Activated CD4-positive, alpha-beta T cell treated with anti-CD3 and anti-CD28 coated beads, Interleukin-2, amount 50 U/mL, for 16 hours (primary cell): ENCODE measurements at places on chromosomes 2 and 18.
A peak's percentile ranks its signal among the peaks of the same experiment; 100 is the strongest.

DNA sequence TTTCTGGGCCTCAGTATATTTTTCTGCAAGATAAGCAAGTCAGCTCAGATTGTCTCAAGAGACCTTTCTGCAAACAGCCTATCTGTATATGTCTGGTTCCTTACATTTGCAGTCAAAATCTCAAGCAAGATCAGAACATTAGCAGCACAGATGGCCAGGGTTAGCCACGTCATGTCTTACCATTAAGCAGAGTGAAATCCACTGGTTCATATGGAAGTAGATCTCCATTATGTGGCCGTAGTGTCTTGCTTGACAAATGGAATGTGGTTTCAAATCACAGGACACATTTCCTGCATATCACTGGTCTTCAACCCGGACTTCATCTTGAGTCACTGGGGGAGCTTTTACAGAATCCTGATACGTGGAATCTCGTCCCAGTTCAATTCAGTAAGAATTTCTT is 500.2 kb downstream of the FBXO15 start:
- DNase-seq, result no peak

DNA sequence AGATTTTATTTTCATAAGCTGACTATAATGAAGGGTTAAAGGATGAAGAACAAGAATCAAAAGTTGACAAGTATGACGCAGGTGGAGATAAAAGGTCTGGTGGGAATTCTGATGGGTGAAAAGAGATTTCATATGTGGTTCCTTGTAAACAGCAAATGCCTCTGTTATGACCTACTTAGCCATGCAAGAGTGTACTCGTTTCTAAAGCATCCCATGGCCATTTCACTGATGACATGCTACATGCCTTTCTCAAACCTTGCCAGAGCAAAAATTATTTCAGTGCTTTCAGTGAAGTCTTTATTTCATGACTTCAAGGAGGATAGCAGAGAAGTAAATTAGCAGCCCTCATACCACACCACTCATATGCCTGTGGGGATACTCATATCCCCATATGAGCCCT is 71.7 kb downstream of the FEZ2 start:
- no peak for DNase-seq

GRCh38 chr18:62790871-62791772 is 75.8 kb downstream of the PHLPP1 start:
- no peak for DNase-seq

DNA sequence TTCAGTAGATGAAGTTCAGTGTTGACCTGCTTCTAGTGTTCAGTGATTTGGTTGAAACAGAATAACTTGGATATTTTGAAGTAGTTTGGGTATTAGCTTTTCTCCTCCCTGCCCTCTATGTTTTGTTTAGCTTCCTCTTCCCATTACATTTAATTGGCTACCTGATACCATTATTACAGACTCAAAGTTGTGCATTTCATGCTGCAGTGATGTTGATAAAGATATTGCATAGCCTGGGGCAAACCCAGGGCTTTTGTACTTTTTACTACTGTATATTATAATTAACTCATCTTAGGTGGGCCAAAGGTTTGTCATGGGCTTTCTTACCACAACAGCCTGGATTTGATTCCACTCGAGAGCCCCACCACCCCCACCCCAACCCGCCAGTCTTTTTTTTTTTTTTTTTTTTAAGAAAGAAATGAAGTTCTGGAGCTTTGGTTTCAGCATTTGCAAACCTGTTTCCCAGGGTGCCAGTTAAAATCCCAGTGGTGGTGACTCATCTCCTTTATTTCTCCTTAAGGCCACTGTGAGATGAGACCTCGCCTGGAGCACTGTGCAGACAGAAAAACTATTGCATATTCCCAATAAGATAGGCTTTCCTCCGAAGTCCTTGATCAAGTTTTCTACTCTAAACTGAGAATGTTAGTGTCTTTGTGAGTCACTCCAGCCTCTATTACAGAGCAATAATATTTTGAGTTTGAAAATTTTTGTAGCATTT is 393.7 kb upstream of the FANCL start:
- DNase-seq, result no peak

DNA sequence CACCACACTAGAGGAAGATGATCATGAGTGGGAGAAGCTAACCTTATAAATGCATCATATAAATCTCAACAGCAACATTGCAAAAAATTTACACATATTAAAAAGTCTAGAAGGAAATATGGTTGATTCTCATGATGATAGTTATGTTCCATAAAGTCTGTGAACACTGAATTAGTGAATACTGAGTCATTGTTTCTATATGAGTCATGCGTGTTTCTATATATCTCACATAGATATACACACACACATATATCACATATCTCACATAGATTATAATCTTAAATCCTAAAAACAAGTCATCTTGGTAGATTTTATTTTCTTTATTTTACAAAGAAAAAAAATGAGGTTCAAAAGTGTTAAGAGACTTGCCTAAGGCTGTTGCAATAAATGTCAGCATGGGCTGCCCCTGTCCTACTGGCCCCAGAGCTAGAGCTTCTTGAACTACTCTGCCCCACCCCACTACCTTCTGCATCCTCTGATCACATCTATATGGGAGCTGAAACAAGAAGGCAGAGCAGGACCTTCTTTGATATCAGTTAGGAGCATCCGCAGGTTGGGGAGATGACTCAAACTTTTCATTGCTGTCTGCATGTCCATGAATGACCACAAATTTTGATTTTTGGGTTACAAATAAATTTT is 81.8 kb upstream of the ADAM23 start:
- DNase-seq, result peak; percentile 83

DNA sequence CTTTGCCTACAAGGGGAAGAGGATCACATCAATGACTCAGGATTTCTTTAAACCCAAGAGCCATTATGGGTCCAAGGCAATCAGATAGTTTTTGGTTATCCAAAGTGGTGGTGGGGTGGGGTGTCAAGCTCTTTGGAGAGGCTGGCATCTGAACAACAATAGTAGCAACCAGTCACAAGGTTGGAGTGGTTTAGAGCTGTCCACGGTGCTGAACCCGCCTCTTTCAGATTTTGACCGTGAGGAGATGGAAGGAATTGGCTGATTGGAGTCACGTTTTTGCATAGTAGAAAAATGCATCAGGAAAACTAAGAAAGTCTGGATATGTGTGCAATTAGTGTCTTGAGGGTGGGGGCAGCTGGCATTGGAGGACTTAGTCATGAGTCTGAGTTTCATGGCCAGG is 159.9 kb downstream of the LOXHD1 start:
- peak; percentile 15 for DNase-seq

DNA sequence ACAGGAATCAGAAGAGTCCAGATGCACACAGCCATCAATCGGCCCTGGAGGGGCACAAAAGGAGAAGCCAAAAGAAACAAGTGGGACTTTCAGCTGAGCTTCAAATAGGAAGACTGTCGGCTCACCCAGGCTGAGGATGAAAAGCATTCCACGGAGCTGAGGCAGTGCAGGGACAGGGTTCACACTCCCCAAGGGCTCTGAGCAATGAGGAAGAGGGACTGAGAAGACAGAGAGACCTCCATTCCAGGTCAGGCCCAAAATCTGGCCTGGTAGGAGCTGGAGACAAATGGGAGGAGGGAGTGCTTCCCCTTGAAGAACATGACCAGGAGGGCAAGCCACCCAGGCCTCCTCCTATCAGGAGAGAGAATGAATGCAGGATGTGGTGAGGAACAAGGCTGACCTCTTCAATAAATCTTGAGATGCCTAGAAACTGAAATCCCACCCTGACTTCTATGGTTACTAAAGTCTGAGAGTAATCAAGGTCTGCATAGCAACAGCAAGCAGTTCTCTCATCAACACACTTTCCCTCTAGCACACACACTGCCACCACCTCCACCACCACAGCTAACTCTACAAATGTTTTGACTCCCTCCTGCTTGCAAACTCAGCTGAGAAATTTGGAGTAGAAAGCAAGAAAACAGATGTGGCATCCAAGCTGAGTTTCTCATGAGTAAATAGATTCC is 434.4 kb downstream of the TNS1 start:
- no peak for DNase-seq

DNA sequence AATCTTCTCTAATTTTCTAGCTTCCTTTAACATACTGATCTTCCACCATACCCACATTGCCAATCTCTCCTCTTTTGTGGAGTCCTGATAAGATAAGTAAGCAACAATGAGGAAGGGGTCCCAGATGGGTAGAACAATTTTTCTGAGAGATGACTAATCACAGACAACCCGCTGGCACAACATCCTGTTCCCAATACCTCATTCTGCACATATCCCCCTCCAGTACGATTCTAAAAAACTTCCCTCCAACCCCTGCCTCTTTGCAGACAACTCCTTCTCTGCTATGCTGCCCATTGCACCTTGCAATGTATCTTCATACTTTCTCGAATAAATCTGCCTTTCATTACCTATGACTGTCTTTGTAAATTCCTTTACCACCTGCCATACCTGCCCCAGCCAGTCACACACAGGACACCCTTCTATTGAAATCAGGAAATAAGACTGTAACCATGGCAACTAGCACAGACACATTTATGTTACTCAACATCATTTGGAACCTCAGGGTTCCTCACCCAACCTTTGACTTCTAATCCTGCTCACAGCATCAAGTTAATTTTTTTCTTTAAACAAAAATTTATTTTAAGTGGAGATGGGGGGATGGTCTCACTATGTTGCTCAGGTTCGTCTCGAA is 7.4 kb upstream of the EXOC6B start:
- no peak for DNase-seq

DNA sequence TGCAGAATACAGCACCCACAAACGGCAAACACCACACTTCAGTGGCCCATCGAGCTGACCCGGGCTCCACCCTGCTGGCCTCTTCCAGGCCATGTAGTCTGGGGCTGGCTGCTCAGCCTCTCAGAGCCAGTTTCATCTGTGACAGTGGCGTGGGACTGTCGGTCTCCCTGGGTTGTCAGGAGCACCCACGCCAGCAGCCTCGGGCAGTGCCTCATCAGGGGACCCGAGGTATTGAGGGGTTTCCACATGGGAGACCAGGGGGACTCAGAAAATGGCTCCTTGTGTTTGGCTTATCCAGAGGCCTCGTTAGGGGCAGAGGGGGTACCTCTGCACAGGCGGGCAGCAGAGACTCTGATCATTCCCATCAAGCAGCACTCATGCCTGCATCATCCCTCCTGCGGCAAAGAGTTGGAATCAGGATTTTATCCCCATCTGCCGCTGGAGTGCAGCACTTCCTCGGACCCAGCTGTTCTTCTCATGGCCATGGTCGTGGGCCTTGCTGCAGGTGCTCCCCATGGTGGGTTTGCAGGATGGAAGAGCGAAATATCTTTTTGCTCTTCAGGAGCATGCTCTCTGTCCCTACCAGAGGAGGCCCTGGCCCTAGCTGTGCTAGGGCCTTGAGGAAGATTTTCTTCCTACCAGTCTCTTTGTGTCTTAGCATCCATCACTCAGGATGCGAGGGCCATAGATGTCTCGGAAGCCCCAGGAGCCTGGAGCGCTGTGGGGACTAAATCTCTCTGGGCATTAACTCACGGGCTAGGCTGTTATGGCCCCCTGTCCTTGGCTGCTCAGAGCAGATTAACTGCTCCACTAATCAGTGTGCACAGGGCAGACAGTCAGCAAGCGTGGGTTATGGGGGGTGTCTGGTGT is 100.8 kb downstream of the CLIP4 start:
- no peak for DNase-seq

DNA sequence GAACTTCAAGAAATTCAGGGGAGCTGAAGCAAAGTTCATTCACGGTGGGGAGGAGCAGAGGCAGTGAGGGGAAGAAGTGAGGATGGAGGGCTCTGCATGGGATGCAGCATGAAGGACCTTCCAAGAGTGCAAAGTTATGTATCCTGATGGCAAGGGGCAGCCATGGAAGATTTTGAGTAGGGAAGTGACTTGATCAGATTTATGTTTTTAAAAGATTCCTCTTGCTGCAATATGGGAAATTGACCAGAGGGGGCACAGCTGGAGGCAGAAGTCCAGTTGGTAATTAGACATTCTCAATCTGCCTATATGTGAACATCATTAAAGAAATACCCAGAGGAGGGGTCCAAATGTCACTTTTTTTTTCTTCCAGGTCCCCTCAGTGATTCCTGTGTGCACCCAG is 21.5 kb upstream of the ANXA4 start:
- no peak for DNase-seq

DNA sequence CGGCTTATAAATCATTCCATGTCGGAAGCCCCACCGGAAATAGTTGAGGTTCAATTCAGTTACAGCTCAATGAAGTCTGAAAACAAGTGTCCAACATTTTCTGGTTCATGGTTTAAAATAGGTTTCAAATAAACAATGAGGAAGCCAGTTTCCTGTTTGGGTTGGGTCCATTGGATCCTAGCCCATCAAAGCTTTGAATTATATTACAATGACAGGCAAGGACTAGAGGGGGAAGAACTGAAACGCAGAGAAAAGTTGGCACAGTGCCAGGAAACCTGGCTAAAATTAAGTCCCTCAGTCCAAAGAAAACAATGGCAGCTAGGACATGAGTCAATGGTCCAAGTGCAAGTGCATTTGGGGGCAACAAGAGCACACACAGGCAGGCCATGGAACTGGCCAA is 32.0 kb downstream of the SLC14A1 start:
- no peak for DNase-seq

GRCh38 chr2:189599245-189599644 is 18.7 kb upstream of the SLC40A1 start:
- DNase-seq, result no peak

- no peak for DNase-seq
These were observed 89.9 kb downstream of the OXER1 start for GRCh38 chr2:42673989-42674579.

DNA sequence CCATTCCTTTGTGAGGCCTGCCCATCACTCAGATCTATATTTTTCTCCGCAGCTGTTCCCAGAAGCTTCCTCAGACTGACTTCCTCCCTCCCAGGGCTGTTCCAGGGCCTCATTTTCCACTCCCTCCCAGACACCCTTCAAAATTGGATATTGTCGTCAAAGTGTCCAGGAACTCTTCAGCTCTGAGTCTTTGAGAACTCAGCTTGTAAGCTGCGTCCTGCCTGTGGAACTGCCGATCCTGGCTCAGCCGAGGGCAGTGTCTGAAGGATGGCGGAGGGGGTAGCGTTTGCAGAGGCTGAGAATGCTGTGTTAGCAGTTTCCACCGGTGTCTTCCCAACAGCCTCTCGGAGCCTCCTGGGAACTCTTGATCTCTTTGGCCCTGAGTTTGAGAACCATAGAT is 27.1 kb downstream of the NCK2 start:
- no peak for DNase-seq

GRCh38 chr2:59806486-59806885 is 747.0 kb downstream of the BCL11A start:
- no peak for DNase-seq

GRCh38 chr2:88711289-88711688 is 19.8 kb downstream of the RPIA start:
- no peak for DNase-seq

DNA sequence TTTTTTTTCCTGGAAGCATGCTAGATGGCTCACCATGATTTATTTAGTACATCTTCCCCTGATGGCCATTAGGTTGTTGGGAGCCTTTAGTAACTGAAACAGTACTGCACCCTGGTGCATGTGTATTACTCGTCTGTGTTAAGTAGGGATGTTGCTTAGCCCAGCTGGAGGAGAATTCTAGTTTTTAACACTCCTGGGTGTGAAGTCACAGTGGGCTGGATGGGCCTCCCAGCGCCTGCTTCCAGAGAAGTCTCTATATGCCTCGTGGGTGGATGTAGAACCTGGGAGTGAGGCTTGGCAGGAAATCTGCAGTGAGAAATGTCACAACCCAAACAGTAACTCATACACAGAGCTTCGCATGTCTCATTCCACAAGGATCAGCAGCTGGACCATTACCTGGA is 28.9 kb upstream of the NT5DC4 start:
- peak; percentile 18 for DNase-seq

GRCh38 chr2:100274076-100274475 is 48.2 kb downstream of the LONRF2 start:
- no peak for DNase-seq

- DNase-seq, result no peak
These were observed 3.4 kb downstream of the MBP start for GRCh38 chr18:77129150-77129551.
